ENCODE measurements at places on chromosomes 7 and 10.
A peak's percentile ranks its signal among the peaks of the same experiment; 100 is the strongest.

DNA sequence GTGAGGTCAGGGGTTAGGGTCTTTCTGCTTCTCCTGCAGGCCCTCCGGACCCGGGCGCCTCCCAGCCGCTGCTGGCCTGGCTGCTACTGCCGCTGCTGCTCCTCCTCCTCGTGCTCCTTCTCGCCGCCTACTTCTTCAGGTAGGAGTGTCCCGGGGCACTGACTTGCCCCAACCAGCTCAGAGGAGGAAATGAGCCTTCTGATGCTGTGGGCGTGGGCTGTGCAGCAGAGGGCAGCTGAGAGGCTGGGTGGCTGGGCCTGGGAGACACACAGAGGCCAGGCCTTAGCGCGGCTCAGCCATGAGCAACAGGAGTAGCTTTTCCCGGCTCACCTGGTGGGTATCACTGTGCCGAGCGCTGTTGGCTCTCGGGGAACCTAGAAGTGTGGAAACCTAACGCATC is 78.9 kb downstream of the MKI67 start:
- peak; percentile 54 for DNase-seq

DNA sequence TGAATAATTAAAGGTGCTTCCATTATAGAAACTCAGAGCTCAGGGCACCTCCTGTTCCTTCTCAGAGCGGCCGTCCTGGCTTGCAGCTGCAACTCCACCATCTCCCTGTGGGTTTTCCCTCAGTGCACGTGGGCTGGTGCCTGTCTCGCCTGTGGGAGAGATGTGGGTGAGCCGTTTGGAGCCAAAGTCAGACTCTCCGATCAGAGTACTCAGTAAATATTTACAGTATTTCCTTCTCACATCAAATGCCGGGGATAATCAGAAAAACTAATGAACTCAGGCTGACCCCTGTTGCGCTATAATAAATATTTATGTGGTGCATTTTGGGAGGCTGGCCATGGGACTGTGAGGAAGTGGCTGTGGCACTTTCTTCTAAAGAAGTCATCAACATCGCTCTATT is 155.8 kb upstream of the HABP2 start:
- no peak for DNase-seq

GRCh38 chr7:133650487-133651300 is 397.8 kb downstream of the EXOC4 start:
- no peak for DNase-seq

- DNase-seq: no peak
These were observed 28.3 kb downstream of the TBATA start for GRCh38 chr10:70756700-70757360.

- DNase-seq: no peak
These were observed 153.8 kb downstream of the ZNF22 start for GRCh38 chr10:45154502-45154901.

DNA sequence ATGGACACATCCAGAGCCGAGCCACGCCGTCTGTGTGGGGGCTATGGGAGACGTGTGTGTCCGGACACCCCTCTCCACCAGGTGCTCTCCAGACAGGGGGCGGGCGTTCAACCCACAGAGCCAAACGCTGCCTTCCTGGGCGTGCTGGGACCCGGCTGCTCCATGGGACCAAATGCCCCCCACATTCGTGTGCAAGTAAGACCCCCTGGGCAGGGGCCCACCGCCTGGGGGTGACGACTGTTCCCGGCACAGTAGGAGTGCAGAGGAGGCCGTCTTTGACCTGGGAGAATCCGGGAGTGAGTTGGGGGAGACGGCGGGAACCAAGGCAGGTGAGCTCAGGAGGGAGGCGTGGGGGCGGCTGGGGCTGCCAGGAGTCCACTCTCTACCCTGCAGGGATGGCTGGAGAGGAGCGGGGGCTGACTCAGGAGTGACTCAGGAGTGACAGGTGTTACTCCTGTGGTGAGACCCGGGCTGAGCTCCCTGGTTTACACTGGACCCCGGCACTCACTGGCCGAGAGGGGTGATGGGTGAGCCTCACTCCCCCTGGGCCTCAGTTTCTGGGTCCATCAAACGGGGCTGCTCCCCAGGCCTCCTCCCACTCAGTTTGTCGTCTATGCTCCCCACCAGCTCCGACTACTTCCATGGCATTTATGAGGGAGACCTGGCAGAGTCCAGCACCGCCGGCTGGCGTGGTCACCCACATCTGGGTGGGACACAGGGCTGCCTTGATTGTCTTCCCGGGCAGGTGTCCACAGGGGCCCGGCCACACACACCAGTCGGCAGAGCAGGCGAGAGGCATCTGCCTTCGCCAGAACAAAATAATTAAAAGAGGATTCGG is 95.0 kb downstream of the MICALL2 start:
- no peak for DNase-seq

- no peak for DNase-seq
These were observed 494 bp upstream of the HERC4 start for GRCh38 chr10:68075550-68076004.

- DNase-seq: peak; percentile 66
These were observed 102.2 kb upstream of the ANKRD1 start for GRCh38 chr10:91022924-91023699.

DNA sequence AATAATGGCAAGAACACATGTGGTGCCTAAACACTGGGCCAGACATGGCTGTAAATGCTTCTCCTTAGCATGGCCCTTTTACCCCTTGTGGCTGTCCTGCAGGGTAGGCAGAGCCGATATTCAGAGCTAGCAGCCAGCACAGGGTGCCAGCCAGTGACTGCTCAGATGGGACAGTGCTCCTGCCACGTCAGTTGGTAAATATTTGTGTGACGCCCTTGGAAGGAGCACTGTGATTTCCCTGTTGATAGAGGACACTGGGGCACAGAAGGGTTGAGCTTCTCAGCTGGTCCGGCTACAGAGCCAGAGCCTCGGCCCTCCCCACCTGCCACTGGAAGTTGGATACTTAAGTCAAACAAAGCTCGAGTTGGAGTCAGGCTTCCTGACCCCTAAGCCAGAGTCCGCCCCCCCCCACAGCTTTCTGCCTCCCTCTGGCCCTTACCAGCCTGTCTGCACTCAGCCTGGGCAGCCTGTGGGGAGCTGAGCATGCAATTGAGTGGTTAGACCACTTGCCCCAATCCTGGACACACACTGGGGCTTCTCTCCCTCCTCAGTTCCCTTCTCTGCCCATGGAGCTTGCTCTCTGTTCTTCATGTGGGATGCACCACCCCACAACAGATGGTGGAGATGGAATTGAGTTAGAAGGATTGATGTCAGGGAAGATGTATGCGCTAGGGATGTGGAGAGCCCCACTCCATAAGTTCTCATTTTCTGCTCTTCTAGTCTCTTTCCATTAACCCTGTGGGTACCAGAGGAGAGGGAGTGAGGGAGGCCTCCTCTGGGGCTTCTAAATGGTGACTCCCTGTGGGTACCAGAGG is 350.8 kb downstream of the PLXNA4 start:
- no peak for DNase-seq

DNA sequence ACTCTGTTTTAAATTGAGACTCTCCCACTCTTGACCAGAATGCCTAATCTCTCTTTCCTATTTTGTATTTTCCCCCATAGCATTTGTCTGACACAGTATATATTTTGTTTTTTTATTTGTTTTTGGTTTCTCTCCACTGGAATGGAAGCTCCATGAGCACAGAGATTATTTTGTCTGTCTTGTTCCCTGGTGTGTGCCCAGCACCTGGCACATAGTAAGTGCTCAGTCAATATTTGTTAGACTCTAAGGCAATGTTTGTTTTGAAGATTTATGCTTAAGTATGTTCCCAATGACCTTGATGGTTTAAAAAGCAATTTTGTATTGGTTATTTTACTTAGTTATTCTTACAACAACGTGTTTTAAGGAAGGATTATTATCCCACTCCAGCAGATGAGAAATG is 201.8 kb downstream of the DYNC1I1 start:
- no peak for DNase-seq

- DNase-seq: no peak
These were observed 11.4 kb downstream of the AKR1C3 start for GRCh38 chr10:5105626-5106025.

DNA sequence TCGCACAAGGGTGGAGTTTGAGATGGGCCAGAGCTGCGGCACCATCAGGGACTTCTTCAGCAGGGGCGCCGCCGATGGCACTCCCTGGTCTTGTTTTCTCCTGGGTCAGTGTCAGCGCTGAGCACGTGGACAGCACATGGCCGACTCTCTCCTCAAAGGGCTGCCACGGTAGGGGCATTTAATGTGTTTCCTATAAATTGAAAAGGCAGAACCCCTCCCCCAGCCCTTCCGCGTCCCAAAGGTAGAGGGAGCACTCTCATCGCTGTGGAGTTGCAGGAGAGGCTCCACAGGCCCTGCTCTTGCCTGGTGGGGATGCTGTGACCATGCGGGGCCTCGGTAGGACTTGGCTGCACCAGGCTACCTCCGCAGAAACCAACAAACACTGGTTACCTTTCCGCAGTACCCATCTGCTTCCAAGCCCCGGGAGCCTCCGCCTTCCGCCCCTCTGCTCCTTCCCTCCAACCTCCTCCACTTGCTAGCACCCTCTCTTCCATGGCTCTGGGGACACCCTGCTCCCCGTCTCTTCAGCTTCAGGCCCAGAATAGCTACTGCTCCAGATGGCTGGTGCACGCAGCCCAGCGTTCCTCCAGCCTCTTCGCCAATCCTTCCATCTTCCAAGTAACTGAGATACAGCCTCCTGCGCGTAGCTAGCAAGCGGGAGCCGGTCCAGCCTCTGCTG is 166.3 kb upstream of the ADCY1 start:
- no peak for DNase-seq

GRCh38 chr7:91771921-91772815 is 108.3 kb downstream of the MTERF1 start:
- DNase-seq: no peak

DNA sequence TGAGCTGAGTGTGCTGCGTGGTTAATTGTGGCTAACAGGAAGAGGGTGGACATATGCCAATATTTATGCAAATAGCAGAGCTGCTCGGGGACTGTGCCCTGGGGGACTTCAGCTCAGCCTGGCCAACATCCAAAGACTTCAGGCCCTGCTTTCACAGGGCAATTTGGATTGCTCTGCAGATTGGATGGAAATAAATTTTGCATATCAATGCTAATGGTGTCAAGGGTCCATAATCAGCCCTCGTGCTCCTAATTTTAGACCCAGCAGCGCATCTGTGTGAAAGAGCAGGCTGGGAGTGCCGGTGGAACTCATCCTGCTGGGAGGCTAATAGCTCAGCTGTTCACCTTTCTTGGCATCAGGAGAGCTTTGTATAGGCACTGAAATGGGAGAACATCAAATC is 270.1 kb downstream of the TCERG1L start:
- DNase-seq: no peak

DNA sequence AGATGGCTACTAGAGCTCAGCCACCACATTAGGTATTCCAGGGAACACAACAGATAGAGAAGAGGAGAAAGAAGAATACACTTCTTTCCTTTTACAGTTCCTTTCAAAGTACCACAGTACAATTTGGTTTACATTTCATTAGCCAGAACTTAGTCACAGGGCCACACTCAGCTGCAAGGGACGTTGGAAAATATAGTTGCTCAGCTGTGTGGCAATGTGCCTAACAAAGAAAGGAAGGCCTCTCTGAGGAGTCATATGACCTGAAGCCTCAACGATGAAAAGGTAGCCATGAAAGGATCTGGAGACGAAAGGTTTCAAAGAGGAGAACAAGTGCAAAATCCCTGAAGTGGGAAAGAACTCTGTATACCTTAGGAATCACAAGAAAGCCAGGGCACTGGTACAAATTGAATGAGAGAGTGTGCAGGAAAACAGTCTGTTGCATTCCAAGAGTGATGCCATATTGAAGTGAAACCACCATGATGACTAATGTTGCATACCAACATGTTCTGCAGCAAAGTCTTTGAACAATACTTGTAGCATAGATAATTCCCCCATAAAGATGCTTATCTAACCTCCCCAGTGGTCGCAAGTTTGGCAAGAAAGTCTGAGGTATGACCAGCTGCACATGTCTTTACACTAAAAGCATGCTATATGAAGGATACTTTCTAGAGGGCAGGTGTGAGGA is 278.9 kb downstream of the HPSE2 start:
- no peak for DNase-seq

- DNase-seq: no peak
These were observed 155.3 kb downstream of the PLXDC2 start for GRCh38 chr10:19971343-19972052.

DNA sequence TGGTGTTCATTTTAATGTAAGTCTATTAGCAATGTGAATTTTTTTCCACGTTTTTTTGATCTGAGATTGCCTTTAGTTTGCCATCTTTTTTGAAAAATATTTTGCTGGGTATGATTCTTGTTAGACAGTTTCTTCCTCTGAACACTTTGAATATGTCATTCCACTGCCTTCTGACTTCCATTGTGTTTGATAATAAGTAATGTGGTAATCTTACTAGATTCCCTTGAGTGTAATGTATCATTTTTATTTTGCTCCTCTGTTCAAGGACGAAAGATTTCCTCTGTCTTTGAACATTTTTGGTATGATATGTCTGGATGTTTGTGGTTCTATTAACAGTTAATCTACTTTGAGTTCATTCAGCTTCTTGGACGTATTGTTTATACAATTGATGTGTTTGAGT is 371.4 kb downstream of the SUGCT start:
- no peak for DNase-seq

GRCh38 chr7:30920584-30921539 is 9.2 kb downstream of the AQP1 start:
- DNase-seq: peak; percentile 51

DNA sequence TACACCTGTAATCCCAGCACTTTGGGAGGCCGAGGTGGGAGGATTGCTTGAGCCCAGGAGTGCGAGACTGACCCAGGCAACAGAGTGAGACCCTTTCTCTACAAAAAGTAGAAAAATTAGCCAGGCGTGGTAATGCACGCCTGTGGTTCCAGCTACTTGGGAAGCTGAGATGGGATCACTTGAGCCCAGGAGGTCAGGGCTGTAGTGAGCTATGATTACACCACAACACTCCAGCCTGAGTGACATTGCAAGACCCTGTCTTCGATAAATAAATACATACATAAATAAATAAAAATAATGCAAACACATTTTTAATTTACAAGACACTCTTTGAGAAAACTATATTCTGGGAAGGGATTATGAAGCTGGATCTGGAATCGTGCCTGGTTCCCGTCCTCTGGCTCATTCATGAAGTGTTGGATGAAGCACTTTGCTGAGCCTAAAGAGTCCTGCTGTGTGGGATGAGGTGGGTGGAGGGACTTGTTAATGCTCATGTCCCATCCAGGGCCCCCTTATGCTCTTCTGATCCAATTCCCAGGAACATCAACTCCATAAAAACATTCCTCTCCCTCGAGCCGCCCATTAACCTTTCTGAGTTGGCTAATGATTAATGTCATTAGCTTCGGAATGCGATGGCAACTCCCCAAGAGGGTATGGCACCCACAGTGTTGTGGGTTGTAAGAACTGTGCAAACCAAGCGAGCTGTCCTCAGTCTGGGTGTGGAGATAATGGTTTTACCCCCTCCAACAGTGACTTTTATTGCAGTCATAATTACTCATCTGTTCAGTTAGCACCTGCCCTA is 236.3 kb downstream of the BAMBI start:
- no peak for DNase-seq

- peak; percentile 67 for DNase-seq
These were observed 29.2 kb downstream of the TFAM start for GRCh38 chr10:58414270-58415041.

- DNase-seq: peak; percentile 63
These were observed 75.5 kb downstream of the PAPSS2 start for GRCh38 chr10:87734987-87735827.

GRCh38 chr7:73668103-73668885 is 663 bp downstream of the VPS37D start:
- DNase-seq: no peak

Data from right forelimb (tissue), 1 donor.